Caki2 (cell line): ENCODE measurements at places on chromosomes 13 and 19. TPM values are rescaled to one million over a fixed set of nuclear protein-coding genes. Genes with fewer than 3 reads are reported as not detected.

DNA sequence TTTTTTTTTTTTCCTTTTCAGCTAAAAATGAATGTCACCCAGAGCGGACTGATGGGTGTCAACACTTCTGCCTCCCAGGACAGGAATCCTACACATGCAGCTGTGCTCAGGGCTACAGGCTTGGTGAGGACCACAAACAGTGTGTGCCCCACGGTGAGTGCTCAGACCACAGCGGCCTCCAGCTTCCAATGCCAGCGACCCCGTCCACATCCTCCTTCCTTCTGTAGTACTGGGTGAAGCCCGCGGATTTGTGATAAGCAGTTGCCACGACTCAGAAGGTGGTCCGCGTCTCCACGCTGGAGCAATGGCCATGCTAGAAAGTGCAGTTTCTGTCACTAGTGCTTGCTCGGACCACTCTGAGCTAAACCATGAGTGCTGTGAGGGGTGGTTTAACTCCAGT, 6.0 kb downstream of the PROZ start:
- DNase-seq = no peak

The GJA3 gene
- 1.7 and 5.6 TPM in 2 replicates for total RNA-seq

DNA sequence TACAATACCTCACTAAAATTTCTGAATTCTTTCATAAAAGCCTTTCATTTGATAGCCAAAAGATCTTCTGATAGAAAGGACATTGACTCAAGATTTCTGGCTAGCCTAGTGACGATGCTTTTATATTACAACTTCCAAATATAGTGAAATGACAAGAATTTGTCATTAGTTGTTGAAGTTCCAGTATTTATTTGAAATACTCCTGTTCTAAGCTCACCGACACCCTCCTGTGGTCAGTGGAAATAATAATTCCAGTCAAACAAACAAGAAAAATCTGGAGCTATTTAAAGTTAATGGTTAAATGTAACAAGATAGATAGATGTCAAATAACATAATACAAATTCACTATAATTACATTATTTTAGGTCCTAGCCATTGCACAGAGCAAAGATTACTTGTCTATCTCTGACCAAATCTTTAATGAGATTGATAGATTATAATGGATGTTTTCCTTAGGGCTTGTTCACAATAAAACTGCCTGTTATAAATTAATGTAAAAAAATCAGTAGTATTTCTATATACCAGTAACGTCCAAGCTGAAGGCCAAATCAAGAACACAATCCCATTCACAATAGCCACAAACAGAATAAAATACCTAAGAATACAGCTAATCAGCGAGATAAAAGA, 195.5 kb downstream of the RGCC start:
- DNase-seq = peak; percentile 21

DNA sequence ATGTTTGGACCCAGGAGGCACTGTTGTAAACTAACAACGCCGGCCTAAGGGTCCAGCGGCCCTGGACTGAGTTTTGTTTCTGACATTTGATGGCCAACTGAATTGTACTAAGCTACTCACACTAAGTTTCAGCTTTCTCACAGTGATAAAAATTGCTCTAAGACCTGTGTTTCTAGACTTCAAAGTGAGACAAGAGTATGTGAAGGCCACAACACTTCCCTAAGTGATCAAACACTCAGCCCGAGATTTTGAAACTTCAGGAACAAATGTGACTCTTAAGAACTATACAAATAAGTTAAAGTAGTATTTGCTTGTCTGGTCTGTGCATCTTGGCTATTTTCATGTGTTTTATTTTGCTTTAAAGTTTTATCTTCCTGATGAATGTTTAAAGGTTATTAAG, 30.2 kb downstream of the EFNB2 start:
- DNase-seq = no peak

The DENND1C gene
- not detected in 2 replicates for total RNA-seq

The TMIGD2 gene
- not detected in 2 replicates for total RNA-seq

- DNase-seq = peak; percentile 84
These were observed 799 bp upstream of the USPL1 start for GRCh38 chr13:30616927-30617314.

The CCDC124 gene
- total RNA-seq = 204 and 270 TPM in 2 replicates

- DNase-seq = no peak
These were observed 1674.2 kb downstream of the PCDH9 start for GRCh38 chr13:65555962-65556361.

GRCh38 chr13:22765547-22765946, 415.2 kb upstream of the SGCG start:
- DNase-seq = no peak

DNA sequence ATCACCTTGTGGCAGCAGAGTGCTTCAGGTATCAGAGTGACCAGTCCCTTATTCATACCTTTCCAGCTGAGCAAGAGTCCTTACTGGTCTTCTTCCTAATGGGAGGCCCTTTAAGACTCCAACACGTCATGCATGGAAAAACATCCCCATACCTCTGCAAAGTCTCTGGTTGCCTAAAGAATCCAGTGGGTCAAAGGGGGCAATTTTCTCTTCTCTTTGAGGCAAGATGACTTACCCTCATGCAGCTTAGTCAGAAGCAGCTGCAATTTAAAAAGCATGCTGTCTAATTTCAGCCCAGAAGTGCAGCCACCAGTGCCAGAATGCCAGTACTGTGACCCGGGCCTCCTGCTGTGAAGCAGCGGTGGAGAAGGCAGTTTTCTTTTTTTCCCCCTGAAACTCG, 18.7 kb downstream of the PPP5C start:
- DNase-seq = no peak

The SBNO2 gene
- 20.1 and 23.7 TPM in 2 replicates for total RNA-seq

DNA sequence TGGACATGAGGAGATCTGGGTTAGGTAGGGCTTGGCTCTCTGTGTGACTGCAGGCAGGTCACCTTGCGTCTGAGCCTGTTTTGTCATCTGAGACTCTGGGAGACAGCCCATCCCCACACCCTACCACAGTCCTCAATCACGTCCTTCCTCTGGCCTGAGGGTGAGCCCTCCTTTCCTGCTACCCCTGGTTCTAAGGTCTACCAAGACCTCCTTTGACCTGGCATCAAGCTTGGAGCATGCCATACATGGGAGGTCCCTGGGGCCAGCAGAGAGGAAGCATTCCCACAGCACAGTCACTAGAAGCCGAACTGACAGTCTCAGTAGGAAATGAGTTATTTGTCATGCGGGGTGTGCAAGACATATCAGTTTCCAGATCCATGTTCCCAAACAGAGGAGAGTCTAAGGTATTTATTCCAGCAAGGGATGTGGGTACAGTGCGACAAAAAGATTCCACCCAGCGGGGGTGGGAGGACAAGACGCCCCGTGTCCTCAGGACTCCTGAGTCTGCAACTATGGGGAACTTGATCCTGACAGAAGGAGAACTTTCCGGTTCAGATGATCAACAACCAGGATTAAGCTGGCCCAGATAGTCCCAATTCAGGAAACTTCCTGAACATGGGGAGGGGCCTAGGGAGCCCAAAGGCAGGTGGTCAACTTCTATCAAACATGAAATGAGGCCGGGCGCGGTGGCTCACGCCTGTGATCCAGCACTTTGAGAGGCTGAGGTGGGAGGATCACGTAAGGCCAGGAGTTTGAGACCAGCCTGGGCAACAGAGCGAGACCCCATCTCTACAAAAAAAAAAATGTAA, 9.5 kb downstream of the ARRDC2 start:
- DNase-seq = no peak

- no peak for DNase-seq
These were observed 244.5 kb downstream of the OXGR1 start for GRCh38 chr13:96749825-96750224.

DNA sequence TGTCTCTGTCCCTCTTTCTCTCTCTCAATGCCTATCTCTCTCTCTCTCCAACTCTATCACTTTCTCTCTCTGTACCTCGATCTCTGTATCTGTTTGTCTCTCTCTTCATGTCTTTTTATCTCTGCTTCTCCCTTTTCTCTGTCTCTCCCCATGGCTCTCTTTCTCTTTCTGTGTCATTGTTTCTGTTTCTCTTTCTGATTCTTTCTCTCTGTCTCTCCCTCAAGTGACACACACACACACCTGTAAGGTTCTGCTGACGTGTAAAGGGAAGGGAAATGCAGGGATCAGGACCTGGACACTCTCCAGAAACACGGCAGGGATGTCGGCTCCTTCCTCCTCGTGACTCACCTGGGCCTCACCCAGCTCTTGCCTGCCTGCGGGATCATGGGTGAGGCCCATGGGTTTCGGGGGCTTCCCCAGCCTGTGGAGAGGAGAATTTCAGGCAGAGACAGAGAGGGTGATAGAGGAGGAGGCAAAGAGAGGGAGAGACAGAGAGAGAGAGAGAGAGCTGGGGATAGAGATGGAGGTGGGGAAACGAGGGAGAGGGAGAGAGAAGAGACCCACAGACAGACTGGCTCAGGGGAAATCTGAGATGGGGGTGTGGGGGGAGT, 5.4 kb upstream of the PLAUR start:
- peak; percentile 86 for DNase-seq

The ZNF134 gene
- 9.4 and 17.0 TPM in 2 replicates for total RNA-seq

The RYR1 gene
- under 0.01 TPM in 1 of 2 replicates, not detected in the other for total RNA-seq

The IRGC gene
- not detected in 2 replicates for total RNA-seq

GRCh38 chr13:37127691-37128241, 22.3 kb upstream of the CSNK1A1L start:
- DNase-seq = no peak

DNA sequence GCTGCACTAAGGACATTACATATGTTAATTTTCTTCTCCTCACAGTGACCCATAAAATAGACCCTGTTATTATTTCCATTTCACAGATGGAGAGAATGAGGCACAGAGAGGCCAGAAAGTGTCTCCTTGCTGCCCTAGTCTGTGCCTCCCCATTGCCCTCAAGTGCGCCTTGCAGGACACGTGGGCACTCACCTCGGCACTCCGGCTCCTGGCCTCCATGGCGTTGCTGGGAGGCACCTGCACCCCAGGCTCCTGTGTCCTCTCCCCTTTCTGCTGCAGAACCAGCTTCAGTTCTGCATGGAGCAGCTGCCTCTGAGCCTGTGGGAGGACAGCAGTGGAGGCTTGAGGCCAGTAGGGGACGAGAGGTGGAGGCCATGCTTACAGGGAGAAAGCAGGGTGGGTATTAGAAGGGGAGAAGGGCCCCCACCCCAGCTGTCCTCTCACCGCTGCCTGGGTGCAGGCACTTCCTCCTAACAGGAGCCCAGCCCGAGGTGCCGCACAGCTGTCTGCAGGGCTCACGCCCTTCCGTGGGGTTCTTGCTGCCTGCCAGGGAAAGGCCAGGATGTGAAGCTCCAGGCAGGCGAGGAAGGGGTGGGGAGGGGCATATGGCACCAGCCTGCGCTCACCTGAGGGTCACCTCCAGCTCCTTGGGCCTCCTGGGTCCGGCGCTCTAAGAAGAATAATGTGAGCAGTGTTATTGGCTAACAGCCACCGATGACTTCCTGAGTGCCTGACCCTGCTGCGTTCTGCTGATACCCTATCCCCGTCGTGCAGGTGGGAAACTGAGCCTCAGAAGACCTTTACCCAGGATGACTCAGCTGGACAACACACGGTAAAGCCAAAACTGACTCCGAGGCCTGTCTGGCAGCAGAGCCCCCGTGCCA, 5.2 kb downstream of the PRX start:
- DNase-seq = no peak

The NAPSA gene
- 0.61 TPM in 1 of 2 replicates, not detected in the other for total RNA-seq

GRCh38 chr13:92473765-92474475, 752.7 kb upstream of the GPC6 start:
- no peak for DNase-seq

The TNFSF9 gene
- 94.6 and 119 TPM in 2 replicates for total RNA-seq

The PLK5 gene
- not detected in 2 replicates for total RNA-seq

DNA sequence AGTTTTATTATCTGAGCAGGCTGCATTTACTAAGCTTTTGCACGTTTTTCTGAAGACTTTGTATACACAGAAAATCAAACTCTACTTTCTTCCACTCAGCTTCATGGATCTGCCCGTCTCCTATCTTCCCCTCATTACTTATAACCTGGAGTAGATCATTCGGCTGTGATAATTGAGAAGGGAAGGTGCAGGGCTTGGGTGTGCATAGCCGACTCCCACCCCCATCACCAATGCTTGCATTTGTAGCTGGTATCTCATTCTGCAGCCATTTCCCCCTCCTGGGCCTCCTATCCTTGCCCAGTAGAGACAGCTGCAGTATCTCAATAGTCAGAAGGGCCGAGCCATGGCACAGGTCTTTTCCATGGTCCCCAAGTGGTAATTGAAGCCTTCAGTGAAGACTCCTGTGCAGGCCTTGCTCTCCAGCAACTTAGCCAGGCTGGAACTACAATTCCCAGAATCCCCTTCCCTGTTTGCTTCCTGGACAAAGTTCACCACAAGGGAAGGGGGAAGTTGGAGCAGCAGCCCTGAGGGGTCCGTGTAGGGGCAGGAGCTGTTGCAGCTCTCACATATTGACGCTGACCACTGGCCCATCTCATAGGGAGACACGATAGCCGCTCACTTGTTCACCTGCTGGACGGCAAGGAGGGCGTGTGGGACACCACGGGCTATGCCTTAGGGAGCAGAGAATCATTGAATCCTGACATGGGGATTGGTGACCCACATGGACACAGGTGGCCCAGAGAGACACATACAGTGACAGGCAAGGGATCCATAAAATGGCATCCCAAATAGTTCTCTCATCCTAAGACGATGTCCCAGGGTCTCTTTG, 2.1 kb upstream of the SIGLEC8 start:
- DNase-seq = no peak

DNA sequence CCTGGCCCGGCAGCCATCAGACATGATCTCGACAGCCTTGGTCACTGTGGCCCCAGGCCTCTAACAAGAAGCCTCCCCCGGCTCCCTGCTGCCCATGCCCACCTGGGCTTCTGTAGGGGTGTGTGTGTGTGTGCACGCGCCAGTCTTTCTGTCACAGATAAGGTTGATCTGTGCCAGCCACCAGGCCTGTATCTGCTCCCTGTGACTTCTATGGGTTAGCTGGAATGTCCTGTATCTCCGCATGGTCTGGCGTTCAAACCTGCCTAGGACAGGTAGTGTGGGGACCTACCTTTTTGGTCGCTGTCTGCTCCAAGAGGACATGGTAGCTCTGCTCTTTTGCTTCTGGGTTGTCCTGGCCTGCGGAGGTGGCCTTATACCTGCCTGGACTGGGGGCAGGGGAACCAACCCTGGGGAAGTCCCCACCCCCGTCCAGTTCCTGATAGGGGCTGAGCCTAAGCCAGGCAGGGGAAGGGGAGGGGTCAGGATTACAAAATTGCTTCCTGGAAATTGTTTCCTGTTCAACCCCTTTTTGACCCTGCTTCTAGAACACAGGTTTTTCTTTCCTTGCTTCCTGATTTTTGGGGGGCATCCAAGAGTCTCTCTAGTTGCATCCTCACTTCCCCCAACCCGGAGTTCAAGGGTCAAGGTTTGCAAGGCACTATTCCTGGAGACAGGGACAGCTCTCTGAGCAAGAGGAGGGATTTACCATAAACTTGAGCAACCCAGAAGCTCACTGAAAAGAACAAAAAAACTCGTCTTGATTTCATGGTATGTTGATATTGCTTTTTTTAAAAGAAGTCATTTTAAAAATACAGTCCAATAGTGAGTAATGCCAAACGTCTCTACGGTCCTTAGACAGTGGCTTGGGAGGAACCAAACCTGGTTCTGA, at the start of gene LRG1:
Gene LRG1, minus strand, starts transcription at position 344 of the 889 bp plus-strand sequence. Its CDS starts 23 bp downstream, at position 321.
- no peak for DNase-seq

- no peak for DNase-seq
These were observed 190.6 kb upstream of the NBEA start for GRCh38 chr13:34751492-34751891.

GRCh38 chr13:34044041-34044440, 226.1 kb downstream of the RFC3 start:
- no peak for DNase-seq

The NLRP5 gene
- not detected in 2 replicates for total RNA-seq
